ENCODE measurements at places on chromosomes 7 and 10. TPM values are rescaled to one million over a fixed set of nuclear protein-coding genes. Genes with fewer than 3 reads are reported as not detected.
A peak's percentile ranks its signal among the peaks of the same experiment; 100 is the strongest.

The TMED4 gene
- total RNA-seq, result 75.2 TPM

DNA sequence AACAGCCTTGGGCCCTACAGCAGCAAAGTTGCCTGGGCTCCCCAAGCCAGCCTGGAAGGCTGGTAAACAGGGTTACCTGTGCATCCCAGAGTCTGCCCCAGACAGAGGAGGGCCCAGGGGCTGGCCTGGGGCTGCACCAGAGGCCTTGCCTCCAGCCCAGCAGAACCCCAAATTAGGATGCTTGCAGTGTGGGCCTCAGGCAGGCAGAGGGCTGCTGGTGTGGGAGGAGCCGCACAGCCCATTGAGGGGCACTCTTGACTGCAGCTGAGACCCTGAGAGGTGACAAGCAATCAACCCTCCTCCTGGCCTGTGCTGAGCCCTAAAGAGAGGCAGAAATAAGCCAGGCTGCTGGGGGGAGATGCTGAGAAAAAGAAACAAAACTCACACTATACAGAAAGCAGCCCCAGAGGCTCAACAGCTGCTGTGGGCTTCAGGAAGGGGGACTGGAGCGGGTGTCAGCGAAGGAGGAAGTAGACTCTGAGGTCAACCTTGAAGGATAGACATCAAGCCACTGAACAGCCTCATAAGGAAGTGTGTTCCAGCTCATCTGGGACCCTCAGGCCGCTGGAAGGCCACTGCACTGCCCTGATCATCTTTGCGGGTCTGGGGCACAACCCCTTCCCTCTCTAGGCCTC, 6.6 kb downstream of the AIFM2 start:
- no peak for DNase-seq

GRCh38 chr7:159061209-159061608, 83.5 kb downstream of the VIPR2 start:
- no peak for DNase-seq

DNA sequence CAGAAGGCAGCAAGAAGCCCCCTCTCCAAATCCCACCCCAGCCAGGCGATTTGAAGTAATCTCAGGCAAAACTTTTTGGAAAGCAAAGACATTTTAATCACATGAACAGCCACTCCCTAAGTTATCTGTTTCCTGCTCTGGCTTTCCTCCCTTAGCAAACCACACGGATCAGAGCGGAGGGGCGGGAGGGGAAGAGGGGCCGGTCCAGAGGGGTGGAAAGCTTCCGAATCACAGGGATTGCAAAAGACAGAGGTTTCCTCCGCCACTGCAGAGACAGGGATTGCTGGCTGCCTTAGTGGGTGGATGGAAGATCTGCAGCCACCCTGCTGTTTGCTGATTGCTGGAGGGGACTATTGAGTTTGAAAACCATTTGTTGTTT, 41.2 kb downstream of the ZCCHC24 start:
- peak; percentile 89 for DNase-seq

GRCh38 chr7:26103596-26103995, 48.4 kb upstream of the NFE2L3 start:
- no peak for DNase-seq

DNA sequence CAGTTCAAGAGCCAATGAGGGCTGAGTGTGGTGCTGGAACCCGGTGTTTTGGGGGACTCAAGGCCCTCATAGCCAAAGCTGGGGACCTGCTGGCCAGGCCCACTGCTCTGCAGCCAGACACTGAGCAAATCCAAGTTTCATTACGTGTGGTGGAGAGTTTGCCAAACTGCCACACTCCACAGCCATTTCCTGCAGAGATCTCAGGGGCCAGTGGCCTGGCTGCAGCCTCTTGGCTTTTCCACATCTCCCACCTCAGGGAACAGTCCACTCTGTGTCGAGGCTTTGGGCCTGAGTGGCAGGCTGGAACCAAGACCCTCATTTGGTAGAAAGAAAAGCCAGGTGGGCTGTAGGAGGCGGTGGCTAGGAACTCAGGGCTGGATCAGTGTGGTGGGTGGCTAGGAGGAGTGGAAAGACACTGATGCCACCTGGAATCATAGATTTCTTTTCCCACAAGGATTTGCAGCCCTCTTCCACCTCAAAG, 3.2 kb downstream of the HOXA11 start:
- no peak for DNase-seq

GRCh38 chr10:51804866-51805265, 105.5 kb upstream of the CSTF2T start:
- DNase-seq, result no peak

All from right cardiac atrium (tissue), 5 donors.